ENCODE measurements at places on chromosomes 4 and X.

DNA sequence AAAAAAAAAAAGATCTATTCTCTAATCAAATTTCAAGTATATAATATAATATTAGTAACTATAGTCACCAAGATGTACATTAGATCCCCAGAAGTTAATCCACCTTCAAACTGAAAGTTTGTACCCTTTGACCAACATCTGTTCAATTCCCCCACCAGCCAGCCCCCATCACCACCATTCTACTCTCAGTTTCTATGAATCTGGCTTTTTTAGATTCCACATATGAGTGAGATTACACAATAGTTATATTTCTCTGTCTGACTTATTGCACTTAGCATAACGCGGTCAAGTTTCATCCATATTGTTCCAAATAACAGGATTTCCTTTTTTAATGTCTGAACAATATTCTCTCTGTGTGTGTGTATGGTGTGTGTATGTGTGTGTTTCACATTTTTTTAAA is 33.7 kb upstream of the VMA21 start:
- DNase-seq = no peak

DNA sequence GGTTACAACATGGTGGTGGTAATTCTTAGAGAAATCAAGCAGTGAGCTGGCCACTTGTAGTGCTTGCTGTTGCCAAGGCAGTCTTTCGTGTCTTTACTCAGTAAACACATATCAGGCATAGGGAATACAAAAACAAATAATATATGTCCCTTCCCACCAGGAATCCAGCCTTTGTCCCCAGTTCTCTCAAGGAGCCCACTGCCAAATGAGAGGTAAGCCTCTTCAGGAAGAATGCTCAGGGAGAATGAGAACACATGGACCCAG is 421 bp upstream of the PLAC1 start:
- DNase-seq = no peak

DNA sequence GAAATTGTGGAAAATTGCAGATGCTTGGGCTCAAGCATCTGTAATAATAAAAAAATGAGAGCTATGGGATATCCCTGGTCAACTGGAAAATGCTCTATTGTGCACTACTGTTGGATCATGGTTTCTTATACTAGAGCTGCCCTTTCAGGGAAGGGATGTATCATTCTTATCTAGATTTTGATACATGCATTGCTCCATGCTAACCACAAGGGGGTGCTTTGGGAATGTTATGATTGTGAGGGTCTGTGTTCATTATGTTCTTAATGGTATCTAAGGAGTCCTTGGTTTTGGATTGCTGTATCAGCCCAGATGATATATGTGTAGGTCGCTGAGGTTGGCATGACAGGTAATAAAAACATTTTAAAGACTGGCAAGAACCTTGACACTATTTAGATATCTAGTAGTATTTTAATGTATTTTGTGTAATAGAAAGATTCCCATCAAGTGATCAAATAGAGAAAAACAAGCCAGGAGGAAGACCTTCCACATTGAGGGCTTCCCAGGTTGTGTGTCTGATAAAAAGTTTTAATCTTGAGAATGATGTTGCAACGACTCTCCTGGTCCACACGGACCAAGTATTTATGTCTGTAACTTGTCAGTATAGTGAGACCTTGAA is 49.2 kb upstream of the TLR2 start:
- DNase-seq = peak; percentile 64

- DNase-seq = no peak
Measured at GRCh38 chrX:70219938-70220764, 14.3 kb upstream of the AWAT1 start.

DNA sequence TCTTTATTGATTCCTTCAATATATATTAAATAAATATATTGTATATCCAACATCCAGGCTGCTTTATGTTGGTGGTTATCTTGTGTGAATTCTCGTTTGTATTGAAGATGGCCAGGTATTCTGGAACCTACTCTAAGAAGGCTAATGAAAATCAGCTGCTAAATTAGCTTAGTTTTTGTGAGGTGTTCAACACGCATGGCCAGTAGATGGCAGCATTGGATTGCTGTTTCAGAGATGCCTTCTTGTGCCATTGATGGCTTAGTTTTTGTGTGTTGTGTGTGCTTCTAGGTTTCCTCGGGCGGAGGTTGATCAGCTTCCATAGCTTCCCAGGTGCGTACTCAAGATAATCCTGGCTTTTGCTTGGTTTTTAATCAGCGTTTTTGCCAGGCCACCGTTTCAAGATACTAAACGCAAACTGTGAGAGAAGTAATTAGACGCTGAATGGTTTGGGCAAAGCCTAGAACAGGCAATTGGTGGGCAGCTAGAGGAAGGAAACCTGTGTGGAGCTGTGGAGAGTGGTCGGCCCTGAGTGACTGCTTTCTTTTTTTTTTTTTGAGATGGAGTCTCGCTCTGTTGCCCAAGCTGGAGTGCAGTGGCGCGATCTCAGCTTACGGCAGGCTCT is 15.1 kb downstream of the NOCT start:
- peak; percentile 86 for DNase-seq

- no peak for DNase-seq
Measured at GRCh38 chrX:108426262-108426661, 12.0 kb downstream of the COL4A6 start.
